ENCODE measurements at places on chromosomes 11 and 22. TPM values are rescaled to one million over a fixed set of nuclear protein-coding genes. Genes with fewer than 3 reads are reported as not detected.

The TBX10 gene
- polyA plus RNA-seq: 0.34 TPM

The SEPTIN3 gene
- 1.6 TPM for polyA plus RNA-seq

The SGSM1 gene
- 1.7 TPM for polyA plus RNA-seq

The L3MBTL2 gene
- polyA plus RNA-seq: 16.3 TPM

The CRACR2B gene
- polyA plus RNA-seq: 39.7 TPM

The PGGHG gene
- polyA plus RNA-seq: 44.0 TPM

All from hepatocyte (in vitro differentiated cells).